ENCODE measurements at places on chromosomes 7 and 10.

GRCh38 chr10:109430799-109431198, 492.5 kb downstream of the XPNPEP1 start:
- DNase-seq: no peak

- DNase-seq: no peak
These were observed 20.8 kb upstream of the INSIG1 start for GRCh38 chr7:155276800-155277375.

GRCh38 chr10:77311186-77311585, 326.4 kb downstream of the KCNMA1 start:
- no peak for DNase-seq

DNA sequence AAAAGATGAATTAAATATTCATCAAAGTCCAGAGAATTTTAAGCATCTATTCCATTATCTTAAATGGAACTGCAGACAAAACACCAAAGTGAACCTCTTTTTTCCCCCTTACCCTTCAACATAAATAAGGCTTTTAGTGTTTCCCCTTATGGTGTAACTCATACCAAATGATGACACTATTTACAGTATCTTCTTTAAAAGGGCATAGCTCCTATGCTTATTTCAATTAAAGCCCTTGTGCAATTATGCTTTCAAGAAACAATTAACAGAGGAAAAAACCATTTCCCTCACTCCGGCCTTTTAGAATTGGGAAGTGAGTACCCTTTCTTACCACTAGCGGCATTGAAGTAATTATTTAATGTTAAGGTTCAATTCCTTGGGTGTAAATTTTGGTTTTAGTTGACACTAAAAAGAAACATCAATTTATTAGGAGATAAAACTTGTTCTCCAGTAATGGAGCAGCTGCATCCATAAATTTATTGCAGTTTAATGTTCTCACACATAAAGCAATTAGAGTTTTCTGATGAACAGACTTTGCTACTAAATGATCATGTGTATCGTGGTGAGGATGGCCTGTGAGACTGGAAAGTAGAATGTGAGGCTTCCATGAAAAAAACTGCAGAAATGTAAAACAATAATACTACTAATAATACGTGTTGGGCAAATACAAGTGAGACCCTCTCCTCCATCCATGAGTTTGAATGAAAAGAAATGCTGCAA, 661.3 kb downstream of the PARD3 start:
- no peak for DNase-seq

DNA sequence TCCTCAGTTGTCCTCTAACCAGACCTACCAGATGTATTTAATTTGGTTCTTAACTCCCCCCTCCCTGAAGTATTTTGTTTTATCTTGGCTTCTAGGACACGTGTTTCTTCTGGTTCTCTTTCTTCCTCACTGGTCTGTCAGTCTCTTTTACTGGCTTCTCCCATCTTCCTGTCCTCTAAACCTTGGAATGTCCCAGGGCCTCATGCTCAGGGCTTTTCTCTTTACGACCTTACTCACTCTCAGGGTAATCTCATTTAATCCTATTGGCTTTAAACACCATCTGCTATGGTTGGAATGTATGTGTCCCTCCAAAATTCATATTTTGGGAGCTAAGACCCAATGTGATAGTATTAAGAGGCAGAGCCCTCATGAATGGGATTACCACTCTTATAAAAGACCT, 418.2 kb upstream of the PODXL start:
- DNase-seq: no peak

DNA sequence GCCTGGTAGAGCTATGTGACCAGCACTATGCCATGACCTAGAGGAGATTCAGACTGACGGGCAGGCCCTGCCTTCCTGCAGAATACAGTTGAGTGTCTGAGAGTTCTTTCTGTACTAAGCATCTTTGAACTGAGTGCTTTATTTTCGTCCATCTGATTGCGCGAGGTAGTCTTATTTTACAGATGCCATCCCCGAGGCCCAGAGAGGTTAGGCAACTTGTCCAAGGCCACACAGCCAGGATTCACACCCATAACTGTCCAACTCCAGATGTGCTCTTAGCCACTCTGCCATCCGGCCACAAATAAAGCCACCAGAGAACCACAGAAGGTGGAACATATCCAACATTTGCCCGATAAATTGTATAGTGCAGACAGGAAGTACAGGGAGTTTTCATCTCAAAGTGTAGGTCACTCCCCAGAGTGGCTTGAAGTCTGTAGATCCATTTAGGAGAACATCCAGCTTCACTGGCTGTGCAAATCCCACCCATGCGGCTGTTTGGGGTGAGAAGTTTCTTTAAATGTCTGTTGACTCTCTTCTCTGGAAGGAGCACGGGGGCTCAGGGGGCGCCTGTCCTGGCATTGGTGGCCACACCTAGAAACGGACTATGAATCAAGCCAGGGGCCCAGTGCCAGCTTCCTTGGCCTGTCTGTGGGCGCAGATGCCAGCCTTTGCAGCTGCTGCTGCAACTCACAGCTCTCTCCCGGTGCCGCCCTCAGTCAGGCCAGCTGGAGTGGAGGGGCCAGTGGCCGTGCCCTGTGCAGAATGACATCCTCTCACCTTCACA, 11.1 kb downstream of the CHST3 start:
- DNase-seq: no peak

GRCh38 chr7:117715784-117716445, 157.3 kb downstream of the CTTNBP2 start:
- DNase-seq: no peak

GRCh38 chr10:20144268-20144667, 328.0 kb downstream of the PLXDC2 start:
- DNase-seq: no peak

DNA sequence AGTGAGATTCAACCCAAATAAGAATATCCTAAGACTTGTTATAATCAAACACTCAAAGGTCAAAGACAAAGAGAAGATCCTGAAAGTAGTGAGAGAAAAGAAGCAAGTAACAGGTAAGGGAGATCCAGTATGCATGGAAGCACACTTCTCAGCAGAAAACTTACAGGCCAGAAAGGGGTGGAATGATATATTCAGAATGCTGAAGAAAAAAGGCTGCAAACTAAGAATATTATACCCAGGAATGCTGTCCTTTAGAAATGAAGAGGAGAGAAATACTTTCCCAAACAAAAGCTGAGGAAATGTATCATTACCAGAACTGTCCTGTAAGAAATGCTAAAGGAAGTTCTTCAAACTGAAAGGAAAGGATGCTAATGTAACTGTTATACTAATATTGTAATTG, 12.6 kb upstream of the ZNF746 start:
- DNase-seq: no peak

DNA sequence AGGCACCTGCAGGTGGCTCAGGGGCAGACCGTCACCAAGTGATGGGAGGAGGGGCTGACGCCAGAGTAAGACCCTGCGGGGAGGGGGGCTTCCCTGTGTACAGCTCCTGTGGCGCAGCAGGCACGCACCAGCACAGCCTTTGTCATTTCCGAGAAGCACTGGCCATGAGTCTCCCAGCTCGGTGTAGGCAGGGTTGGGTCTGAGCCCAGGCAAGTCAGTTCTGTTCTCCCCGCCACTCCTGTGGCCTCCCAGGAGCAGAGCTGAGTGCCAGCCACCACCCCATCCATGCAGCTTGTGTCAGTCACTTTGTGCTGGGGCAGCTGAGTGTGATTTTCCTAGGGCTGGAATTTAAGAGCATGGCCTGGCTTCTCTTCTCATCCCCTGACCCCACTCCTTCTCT, 13.2 kb downstream of the CPSF4 start:
- DNase-seq: no peak

DNA sequence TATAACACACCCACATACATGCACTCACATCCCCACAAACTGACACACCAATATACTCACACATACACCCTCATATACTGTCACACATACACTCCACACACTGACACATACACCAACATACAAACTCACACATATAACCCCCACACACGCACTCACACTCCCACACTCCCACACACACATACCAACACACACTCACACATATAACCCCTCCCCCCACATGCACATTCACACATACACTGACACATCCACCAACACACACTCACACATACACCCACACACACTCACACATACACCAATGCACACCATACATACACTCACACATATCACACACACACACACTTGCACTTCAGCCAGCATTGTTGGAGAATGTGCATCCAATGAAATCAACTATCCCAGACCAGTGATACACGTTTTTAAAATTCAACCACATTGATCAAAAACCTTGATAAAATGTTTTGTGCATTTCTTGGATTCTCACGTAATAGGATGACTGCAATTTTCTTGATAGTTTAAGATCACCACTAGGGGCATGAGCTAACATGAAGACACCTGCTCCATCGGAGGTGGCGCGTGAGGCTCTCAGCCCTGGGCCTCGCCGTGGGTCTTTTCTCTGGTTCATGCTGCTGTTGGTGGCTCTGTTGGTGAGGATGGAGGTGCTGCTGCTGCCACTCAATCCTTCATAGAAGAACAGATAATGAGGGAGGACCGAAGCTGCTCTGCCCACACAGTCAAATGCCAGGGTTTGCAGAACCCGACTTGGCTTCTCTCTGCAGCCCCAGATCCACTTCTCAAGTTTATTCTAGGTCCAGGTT, 32.1 kb upstream of the CHST15 start:
- no peak for DNase-seq

GRCh38 chr7:50540785-50541579, 24.2 kb downstream of the DDC start:
- no peak for DNase-seq

GRCh38 chr7:116226664-116227063, 16.3 kb downstream of the TES start:
- no peak for DNase-seq

DNA sequence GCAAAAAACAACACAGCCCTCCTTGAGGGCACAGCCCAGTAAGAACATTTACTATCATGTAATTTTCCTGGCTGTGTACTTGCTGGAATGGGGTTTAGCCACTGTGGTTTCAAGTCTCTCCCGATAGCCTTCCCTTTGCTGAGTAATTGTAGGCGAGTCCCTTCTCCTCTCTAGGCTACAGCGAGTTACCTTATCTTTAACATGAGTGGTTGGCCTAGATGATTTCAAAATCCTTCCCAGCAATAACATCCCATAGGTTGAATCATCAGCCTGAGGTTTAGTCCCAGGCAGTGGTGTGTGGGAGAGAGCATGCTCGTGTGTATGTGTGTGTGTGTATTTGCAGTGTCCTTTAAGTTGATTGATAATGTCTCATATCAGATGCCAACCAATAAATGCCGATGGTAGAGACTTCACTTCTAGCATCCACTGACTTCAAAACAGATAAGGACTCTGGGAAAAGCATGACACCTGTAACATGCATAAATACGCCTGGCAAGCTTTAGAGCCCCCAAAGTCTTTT, 142.9 kb upstream of the ZMIZ1 start:
- DNase-seq: no peak

DNA sequence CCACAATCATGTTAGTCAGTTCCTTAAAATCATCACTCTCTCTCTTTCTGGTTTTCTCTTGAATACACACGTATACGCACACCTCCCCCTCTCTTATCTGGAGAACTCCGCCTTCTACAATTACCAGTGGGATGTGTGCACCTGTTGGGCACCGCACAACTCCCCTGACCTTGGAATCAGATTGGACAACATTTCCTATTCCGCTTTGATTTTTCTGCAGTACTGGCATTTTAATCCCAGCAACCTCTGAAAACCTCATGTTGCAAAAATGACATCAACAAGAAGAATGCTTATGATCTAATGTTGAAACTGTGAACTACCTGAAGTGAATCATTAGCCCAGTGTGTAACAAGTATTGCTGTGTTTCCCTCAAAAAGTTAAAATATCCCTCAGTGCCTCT, 109.6 kb downstream of the KIAA1217 start:
- DNase-seq: no peak

DNA sequence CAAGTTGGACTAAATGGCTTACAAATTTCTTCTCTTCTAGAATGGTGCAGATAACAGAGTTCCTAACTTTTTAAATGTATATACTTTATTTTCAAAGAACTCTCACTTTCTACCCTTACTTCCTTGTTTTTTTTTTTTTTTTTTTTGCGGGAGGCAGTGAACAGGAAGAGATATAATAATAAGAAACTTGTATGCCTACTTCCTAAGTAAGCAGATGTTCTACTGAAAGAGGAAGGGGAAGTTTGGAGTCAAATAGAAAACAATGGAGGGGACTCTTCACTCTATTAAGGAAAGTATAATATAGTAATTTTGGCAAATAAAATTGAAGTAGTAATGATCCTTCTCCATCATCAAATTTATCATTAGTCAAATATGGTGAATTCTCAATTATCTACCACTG, 754.0 kb downstream of the KCNMA1 start:
- DNase-seq: no peak

DNA sequence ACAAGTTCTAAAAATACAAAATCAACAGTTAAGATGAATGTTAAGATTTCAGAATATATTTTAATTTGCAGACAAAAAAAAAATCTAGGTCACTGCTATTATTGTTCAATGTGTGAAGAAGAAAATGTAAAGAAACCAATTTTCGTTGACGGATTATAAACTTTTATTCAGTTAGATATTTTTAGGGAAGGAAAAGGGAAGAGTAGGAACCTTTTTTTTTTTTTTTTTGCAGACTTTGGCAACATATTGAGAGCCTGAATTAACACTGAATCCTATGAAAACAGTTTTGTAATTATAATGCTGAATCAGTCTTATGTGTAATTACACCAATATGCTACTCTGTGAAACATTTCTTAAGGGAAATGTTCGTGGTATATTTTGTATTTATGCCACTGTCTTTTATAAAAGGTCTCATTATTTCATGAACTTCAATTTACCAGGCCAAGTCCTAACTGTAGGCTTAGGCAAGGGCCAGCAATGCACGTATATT, 106.3 kb downstream of the ST8SIA6 start:
- DNase-seq: no peak

DNA sequence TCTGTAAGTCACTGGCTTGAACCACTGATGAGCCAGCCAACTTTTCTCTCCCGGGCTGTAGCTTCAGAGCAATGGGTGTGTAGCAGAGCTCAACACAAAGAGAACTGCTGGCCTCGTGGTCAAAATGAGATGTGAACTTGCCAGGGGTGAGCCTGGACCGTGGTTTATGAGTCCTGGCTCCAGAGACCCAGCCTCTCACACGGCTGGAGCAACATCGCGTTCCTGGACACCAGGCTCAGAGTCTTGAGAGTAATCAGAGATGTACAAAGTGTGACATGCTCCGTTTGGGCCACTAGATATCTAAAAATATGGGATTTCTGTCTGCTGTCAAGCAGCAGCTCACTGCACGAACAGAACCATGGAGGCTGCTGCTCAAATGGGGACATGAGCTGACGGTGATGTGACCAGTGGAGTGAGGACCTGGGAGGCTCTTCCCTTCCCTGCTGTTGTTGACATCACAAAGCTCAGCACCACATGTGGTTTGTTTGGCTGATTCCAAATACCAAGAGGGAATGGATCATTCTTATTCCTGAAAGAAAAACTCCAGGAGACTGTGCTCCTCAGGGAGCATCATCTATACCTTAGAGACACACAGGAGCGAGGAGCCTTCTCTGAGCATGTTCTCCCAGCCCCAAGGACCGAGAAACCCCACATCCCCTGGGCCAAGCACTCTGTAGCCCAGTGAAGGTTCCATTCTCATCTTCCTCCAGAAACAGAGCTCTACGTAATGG, 9.2 kb upstream of the SVIL start:
- DNase-seq: no peak

DNA sequence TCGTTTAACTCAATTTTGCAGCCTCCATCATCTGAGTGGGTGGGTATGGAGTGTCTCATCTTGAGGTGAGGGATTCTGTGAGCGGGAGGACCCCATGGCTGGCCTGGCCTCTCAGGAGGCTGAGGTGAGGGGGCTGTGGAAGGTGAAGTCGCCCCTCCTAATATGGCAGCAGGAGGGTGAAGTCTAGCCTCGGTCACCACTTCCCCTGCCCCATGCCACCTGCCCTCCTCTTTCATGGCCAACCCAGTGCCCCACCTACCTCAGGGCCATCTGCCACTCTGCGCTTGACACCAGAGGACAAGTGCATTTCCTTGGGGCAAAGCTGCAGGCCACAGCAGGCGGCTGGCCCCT, 8.7 kb downstream of the RASGEF1A start:
- no peak for DNase-seq
